ENCODE measurements at places on chromosomes 4 and X.
A peak's percentile ranks its signal among the peaks of the same experiment; 100 is the strongest.

DNA sequence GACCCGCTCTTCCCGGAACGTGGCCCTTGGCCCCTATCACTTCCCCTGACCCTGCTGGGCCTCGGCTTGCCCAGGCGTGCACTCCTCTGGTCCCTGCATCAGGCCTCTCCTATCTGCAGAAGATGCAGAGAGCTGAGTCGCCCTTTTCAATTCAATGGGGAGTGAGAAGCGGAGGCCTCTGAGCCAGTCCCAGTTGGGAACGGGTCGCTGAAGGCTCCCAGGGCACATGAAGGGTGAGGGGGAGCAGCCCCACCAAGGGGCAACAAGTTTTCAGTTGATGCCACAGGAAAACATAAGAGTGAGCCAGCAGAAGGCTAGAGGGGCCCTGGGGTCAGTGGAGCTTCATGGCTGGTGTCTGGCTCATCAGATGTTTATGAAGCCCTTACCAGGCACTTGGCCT lies 17.1 kb downstream of the PSAPL1 start:
- DNase-seq, result no peak

DNA sequence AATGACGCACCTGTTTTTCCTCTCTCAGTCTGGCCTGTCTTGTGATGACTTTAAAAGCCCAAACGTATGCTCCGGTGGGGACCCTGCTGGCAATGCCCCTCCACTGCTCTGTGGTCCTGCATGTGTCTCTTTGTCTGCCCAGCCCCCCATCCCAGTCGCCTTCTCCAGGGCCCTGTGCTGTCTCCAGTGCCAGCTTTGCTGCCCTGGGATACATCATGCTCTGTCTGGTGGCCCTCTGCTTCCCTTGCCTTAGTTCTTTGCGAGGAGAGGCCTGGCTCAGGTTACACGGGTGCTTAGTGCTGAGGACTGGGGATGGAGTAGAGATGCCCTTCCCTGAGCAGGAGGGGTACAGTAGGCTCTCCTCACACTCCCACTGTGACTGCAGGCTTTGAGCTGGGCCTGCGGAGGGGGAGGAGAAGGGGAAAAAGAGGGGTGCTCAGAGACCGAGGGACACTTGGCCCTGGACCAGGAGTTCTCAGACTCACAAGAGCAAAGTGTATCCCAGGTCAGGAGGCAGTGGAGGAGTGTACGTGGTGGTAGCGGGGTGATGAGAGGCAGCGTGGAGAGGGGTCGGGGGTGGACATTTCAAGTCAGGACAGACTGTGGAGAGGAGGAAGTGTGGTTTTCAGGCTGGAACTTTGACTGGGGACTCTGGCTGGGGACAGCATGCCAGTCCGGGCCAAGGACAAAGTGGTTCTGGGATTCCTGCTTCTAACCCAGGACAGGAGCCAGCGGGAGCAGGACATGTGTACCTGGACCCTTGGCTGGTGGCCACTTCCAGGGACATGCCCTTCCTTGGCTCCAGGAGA lies 2.8 kb downstream of the APLN start:
- DNase-seq, result no peak

- DNase-seq, result peak; percentile 57
Observed at GRCh38 chr4:141711211-141711610, 74.8 kb downstream of the IL15 start.

- DNase-seq, result no peak
Observed at GRCh38 chr4:125838924-125839323, 524.2 kb downstream of the FAT4 start.

DNA sequence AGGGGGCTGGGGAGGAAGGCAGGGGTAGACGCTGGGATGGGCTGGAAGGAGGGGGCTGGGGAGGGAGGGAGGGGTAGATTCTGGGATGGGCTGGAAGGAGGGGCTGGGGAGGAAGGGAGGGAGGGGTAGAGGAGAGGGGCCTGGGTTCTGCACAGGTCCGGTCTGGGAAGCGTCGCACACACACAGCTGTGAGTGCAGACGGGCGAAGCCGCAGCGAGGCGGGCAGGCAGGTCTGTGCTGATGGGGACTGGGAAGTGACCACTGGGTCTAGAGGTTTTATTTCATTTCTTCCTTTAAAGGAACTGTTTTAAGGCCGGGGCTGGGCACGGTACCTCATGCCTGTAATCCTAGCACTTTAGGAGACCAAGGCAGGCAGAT lies 69.1 kb upstream of the MXD4 start:
- no peak for DNase-seq

- no peak for DNase-seq
Observed at GRCh38 chrX:45956191-45956870, 588.9 kb downstream of the ZNF674 start.

All from GM03348 (cell line).